Activated T-helper 1 cell treated with anti-CD3 and anti-CD28 coated beads, Interleukin-12 subunit alpha, Interleukin-12 subunit beta, Interleukin-2, Interleukin-4 antibody, amounts not matched to agents 30 ng/mL and 10 ng/mL and 1 ng/mL, durations not matched to agents 14 hours and 24 hours and 36 hours (primary cell): ENCODE measurements at places on chromosomes 1 and 21.

DNA sequence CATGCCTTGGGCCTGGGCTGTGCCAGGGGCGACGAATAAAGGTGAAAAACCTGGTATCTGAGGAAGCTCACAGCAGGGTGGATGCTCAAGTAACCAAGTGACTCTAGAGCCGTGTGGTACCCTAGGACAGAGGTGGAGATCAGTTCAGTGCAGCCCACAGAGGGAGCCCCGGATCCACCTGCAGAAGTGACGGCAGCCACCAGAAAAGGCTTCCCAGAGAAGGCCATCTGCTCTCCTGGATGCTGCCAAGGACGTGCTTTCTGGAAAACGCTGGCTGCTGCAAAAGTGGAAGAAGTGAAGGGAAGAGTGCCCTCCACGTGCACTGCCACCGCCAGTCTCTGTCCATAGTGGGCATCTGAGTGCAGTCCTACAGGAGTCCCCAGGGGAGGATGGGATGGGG, 27.7 kb downstream of the TMCO4 start:
- no peak for DNase-seq

- no peak for DNase-seq
Measured at GRCh38 chr1:185044387-185044786, 971 bp upstream of the RNF2 start.

DNA sequence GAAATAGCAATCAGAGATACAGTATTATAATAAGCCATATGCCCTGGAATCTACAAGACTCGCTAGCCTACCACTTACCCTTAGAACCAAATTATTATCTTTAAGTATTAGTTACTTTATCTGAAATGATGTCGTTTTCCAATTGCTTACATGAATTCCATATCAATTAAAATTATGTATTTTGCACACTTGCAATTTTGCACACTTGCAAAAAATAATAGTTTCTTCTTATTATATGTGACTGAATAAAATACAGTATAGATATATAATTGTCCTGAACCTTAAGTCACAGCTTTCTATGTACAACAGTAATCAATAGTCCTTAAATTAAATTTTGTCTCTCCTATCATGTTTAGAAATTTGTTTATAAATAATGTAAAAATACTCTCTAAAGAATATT, 2095.1 kb downstream of the NCAM2 start:
- no peak for DNase-seq

GRCh38 chr1:30037251-30038118, 685.9 kb downstream of the MATN1 start:
- no peak for DNase-seq

- DNase-seq, result no peak
Measured at GRCh38 chr1:65769636-65770035, 23.1 kb upstream of the PDE4B start.

DNA sequence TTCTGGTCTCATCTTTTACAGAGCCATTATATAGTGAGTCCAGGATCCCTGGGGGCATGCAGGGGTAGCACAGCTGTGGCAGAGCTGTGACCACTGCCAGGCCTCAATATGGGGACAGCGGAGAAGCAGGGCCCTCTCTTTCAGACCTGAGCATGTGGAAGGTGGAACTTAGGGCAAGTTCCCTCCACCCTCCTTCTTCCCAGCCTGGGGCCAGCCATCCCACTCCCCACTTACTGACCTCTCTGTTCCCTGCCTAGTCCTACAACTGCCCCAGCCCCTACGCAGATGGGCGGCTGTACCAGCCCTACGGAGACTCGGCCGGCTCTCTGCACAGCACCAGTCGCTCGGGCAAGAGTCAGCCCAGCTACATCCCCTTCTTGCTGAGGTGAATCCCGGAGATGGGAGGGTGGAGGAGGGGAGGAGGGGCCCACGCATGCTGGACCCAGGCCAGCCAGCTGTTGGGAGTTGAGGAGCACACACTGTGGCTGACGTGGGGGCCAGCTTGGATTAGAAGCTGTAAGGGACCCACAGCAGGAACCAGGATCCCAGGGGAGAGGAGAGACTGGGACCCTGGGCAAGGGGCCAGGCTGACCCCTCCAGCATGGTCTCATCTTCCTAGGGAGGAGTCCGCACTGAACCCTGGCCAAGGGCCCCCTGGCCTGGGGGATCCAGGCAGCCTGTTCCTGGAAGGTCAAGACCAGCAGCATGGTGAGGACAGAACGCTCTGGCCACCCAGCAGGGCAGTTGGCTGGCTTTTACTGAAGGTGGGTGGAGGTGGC, 10.7 kb downstream of the PSRC1 start:
- DNase-seq, result no peak

DNA sequence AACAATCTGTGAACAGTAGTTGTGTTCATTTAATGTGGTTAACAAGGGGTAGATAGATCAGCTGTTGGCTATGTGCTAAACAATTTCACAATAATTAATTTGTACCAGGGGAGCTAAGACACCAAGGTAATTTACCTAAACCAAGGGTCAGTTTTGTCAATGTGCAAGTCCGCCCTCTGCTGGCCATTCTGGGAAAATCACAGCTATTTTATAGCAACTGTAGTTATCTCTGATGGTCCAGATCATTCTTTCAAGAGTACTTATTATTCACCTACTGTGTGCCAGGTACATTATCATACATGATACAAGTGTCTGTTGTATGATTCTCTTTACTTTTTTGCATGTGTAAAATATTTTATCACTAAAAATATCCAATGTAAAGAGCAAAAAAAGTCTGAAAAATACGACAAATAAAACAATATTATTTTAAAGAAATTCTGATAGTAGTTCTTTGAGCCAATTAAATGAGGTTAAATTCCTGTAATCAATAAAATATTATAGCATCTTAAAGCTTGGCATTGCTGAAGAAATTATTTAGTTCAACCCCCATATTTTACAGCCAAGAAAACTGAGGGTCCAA, 312.3 kb upstream of the FAM78B start:
- DNase-seq, result peak; percentile 10

DNA sequence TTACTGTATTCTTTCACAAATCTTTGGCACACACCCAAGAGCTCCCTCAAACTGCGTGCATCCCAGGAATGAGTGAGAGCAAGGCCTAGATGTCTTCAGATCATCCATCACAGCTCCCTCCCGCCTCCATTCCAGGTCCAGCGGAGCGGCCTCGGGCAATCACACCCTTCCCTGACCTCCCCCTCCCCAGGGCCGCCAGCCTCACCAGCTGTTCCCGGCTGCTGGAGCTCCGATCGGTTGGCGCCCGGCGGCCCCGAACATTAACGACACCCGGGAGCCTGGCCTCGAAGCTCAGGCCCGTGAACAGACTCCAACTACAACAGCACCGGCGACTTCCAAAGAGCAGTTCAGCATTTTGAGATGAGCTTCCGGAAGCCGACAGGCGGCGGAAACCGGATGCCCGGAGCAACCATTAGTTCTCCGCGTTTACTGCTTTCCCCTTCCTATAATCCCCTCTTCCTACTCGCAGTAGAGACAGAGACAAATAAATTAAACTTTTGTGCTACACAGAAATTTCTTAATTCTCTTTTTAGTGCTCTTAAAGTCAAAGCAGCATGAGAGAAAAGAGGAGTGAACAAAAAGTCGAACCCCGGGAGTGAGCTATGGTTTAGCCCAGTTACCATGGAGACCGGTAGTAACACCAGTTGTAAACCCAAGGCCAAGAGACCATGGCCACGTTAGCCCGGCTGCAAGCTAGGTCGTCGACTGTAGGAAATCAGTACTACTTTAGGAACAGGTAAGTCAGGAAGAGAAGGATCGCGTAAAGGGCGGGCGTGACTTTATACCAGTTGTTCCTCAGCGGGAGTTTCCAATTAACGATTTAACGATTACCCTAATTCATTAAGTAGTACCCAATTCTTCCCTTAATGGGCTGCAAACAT, at the start of the genes GPATCH2 and SPATA17:
Gene GPATCH2, minus strand, starts transcription at position 380 of the 881 bp plus-strand sequence. Its CDS starts 119 bp downstream, at position 261.
Gene SPATA17, plus strand, starts transcription at position 634 of the 881 bp plus-strand sequence. Its CDS starts 35 bp downstream, at position 669.
- peak; percentile 75 for DNase-seq

DNA sequence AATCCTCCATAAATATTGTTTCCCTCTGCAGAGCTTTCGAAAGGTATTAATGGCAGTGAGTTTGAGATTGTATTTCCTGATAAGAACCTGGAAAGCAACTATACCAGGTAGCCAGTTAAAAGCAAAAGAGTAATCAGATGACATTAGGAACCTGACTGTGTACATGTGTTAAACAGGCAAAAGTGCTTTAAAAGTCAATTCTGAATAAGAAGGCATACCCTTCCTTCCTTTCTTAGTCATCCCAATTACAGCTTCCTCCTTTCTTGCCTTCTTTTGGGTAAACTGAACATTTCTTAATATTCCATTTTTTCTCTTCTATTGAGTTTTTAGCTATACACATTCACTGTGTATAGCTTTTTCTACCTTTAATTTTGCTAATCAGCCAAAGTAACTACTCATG, 144.7 kb downstream of the ZNF281 start:
- no peak for DNase-seq

- no peak for DNase-seq
Measured at GRCh38 chr1:67601955-67602354, 83.0 kb upstream of the GADD45A start.

DNA sequence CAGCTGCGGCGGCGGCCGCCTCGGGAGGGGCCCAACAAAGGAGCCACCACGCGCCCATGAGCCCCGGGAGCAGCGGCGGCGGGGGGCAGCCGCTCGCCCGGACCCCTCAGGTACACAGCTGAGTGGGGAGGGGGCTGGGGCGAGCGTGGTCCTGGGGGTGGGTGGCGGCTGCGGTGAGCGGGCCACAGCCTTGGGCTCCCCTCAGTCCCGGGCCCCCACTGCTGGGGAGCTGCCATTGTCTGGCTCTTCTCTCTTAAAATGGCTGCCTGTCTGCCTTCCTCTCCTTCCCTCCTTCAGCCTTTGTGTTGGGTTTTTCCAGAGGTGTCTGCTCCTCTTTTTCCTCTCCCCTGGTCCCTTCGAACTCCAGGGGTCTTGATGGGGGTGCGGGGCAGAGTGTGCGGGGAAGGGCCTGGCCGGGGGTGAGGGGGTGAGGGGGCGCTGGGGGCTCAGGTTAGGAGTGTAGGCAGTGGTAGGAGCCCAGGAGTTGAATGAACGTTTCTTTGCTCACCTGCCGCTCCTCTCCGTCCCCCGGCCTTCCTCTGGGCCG, 1.7 kb downstream of the ARID1A start:
- DNase-seq, result no peak

DNA sequence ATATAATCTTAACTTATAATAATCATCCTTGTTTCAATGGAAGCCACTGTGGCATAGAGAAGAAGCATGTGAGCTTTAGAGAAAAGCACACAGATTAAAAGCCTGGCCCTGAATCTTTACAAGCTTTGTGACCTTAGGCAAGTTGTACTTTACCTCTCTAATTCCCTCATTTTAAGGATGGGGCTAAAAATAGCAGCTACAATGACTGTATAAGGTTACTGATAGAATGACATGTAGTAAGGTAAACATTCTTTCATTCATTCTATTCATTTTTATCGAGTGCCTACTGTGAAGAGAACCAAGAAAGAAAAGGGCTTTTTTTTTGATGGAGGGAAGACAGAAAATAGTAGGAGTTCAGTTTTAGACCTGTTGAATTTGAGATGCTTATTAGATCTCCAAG, 25.6 kb downstream of the CDKN2C start:
- no peak for DNase-seq

- DNase-seq, result no peak
Measured at GRCh38 chr1:26036756-26037281, 9.1 kb downstream of the SLC30A2 start.

DNA sequence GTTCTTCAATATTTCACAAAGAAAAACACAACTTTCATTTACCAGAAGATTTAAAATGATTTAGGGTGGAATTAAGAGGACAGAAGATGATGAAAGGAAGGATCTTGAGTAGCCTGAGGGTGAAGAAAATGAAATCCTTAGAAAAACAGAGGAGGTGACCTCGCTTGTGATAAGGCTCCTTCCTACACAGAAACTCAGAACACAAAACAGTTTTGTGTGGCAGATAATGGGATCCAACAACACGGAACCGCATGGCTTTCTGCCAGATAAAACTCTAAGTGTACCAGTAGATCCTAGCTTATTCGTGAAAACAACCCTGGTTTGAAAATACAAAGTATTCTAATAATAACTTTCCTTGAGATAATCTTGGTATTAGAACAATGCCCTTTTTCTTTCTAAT, 74.0 kb upstream of the EXO1 start:
- DNase-seq, result no peak

DNA sequence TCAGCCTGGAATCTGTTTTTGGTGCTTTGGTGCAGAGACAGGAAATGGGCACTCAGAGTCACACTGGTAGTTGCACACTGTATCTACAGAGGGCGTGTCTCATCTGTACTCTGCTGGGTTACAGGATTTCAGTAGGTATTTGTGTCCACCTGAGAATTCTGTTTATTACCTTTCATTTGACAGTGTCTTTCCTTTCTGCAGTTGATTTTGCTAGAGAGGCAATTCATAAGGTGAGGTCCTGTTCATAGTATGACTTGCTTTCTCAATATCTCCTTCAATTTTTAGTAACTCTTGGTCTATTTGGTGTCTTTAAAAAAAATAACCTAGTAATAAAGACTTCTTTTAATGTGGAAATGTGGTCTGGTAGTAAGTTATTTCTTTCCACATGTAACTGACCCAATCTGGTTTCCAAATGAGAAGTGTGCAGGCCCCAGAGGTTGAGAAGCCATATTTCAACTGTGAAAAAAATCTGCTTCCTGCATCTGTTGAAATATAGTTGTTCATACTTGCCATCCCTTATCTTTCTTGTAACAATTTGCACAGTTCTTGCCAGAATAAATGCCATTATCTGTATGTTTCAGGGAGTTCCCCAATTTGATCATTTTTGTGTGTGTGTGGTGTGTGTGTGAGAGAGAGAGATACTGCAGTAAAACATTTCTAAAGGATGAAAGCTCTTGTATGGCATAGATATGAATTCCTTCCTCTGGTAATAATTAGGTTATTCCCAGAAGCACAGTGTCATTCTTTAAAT, 78.4 kb upstream of the DNAJC6 start:
- DNase-seq, result no peak

GRCh38 chr1:206951318-206952100, 5.2 kb upstream of the PIGR start:
- DNase-seq, result no peak

DNA sequence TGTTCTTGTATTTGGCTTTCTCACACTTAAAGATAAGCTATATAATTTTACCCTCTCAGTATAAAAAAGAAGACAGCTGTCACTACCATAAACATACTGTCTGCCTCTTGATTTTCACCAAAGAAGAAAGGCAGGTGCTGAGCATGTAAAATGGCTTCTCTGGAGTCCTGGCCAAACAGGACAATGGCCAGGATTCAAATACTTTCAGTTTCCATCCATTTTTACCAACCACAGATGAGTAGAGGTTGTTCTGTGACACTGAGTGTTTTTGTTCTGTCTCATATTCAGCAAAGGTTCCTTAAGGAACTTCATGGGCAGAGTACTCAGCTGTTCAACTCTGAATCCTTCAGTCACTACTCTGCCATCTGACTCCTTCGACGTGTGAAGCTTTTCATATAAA, 29.4 kb upstream of the RAB3GAP2 start:
- DNase-seq, result no peak

DNA sequence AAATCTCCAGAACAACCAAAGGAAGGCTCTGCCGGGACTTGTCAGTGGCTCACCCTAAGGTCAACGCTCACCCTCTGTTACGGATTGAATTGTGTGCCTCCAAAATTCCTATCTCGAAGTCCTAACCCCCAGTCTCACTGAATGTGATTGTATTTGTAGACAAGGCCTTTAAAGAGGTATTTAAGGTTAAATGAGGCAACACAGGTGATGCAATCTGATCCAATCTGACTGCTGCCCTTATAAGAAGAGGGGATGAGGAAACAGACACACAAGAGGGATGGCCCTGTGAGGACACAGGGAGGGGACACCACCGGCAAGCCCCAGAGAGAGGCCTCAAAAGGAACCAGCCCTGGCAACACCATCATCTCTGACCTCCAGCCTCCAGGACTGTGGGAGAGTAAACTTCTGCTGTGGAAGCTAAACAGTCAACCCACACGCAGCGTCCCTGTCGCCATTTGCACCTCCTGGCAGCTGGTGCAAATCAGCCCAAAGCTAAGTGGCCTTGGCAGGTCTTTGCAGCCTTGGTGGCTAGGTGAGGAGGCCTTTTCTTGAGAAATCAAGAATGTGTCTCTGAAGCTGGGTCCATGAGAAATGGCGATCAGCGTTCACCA, 24.2 kb downstream of the UBASH3A start:
- DNase-seq, result no peak
